Heart left ventricle (tissue), 16 donors: ENCODE measurements at places on chromosomes 6 and 20.

- DNase-seq = no peak
- no peaks in the 10 kb centered on the region for H3K27me3 ChIP-seq
- no peak overlapping the region for H3K4me3 ChIP-seq
These were observed 86.6 kb upstream of the TAB2 start for GRCh38 chr6:149230712-149231460.

DNA sequence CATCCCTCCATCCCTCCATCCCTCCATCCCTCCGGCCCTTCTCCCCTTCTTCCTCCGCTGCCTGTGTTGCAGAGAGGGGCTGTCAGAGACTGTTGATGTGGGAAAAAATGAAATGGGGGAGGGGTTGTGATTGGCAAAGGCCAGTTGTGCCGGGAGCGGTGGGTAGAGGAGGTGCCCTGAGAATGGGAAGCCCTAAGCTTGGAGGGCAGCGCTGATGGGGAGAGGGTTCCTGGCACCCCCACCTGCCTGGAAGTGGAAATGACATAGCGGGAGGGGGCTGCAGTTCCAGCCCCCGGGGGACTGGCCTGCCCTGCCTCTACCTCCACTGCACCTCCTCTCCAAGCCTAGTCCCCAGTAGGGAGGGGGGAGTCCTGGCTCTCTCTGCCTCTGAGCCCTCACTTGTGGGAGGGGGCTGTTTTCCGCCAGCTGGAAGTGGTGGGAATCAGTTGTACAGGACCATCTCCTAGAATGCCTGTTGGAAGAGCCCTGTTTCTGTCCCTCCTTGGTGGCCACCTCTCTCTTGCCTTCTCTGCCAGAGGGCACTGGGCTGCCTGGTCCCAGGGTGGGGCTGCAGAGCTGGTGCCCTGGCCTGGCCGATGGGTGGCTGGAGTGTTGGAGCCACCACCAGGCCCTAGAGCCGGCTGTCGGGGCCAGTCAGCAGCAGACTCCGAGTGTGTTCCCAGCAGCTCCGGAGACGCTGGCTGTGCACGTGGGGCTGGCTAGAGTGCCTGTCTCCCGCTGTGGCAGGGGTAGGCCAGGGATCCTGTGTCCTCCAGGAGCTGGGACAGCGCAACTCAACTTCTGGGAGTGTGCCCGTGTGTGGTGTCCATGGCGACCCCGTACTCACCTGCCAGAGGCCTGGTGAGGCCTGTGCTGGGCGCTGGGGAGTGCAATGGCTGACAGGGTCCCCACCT, 1.5 kb downstream of the DLGAP4 start:
- no peak overlapping the region for H3K4me3 ChIP-seq
- no peaks in the 10 kb centered on the region for H3K36me3 ChIP-seq
- peaks cover 90% of the 10 kb centered on the region for H3K27me3 ChIP-seq
- peaks cover 5% of the 10 kb centered on the region for H3K4me1 ChIP-seq
- H3K27ac ChIP-seq = no peak overlapping the region
- no peak for DNase-seq

- no peaks in the 10 kb centered on the region for H3K36me3 ChIP-seq
- H3K27ac ChIP-seq = no peak overlapping the region
- no peaks in the 10 kb centered on the region for H3K4me1 ChIP-seq
- H3K27me3 ChIP-seq = peaks cover 58% of the 10 kb centered on the region
- no peak for DNase-seq
- H3K4me3 ChIP-seq = no peak overlapping the region
These were observed 121.1 kb downstream of the FOXA2 start for GRCh38 chr20:22462975-22463914.

- DNase-seq = no peak
- H3K36me3 ChIP-seq = no peaks in the 10 kb centered on the region
- H3K27ac ChIP-seq = no peak overlapping the region
- H3K4me1 ChIP-seq = no peaks in the 10 kb centered on the region
- H3K27me3 ChIP-seq = no peaks in the 10 kb centered on the region
- H3K4me3 ChIP-seq = no peak overlapping the region
These were observed 46.2 kb upstream of the MDGA1 start for GRCh38 chr6:37743926-37744325.

DNA sequence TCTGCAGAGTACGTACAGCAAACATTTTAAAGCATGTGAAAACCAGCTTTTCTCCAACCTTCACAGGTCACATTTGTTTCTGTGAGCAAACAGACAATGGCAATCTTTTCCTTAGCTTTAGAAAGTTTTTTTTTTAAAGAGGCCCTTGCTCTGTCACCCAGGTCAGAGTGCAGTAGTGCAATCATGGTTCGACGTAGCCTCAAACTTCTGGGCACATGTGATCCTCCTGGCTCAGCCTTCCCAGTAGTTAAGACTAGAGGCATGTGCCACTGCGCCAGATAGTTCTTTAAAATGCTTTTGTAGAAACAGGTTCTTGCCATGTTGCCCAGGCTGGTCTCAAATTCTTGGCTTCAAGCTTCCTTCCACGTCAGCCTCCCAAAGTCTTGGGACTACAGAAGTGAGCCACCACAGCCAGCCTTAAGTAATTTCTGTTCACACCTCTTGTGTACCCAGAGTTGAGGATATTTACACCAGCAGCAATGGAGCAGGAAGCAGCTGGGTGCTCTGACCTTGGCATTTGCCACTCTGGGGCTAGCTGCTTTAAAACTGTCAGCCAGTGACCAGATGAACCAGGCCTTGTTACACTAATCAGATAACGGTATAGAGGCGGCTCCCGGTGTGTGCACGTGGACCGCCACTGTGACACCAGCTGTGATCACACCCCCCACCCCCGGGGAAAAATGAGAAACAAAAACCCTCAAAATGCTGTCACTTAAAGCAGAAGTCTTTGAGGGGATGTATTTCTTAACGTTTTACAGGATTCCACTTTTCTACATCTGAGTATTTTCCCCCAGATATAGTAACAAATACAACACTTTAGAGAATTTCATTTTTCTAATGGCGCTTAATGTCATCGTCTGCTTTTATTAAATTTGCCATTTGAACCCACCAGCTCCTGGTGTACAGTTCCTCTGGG, 71.3 kb downstream of the AKAP12 start:
- no peaks in the 10 kb centered on the region for H3K4me1 ChIP-seq
- H3K36me3 ChIP-seq = peaks cover 1% of the 10 kb centered on the region
- no peak overlapping the region for H3K4me3 ChIP-seq

- H3K4me1 ChIP-seq = peaks cover 15% of the 10 kb centered on the region
- no peak overlapping the region for H3K27ac ChIP-seq
- DNase-seq = no peak
- no peak overlapping the region for H3K4me3 ChIP-seq
These were observed 22.5 kb downstream of the SULF2 start for GRCh38 chr20:47762699-47763268.

DNA sequence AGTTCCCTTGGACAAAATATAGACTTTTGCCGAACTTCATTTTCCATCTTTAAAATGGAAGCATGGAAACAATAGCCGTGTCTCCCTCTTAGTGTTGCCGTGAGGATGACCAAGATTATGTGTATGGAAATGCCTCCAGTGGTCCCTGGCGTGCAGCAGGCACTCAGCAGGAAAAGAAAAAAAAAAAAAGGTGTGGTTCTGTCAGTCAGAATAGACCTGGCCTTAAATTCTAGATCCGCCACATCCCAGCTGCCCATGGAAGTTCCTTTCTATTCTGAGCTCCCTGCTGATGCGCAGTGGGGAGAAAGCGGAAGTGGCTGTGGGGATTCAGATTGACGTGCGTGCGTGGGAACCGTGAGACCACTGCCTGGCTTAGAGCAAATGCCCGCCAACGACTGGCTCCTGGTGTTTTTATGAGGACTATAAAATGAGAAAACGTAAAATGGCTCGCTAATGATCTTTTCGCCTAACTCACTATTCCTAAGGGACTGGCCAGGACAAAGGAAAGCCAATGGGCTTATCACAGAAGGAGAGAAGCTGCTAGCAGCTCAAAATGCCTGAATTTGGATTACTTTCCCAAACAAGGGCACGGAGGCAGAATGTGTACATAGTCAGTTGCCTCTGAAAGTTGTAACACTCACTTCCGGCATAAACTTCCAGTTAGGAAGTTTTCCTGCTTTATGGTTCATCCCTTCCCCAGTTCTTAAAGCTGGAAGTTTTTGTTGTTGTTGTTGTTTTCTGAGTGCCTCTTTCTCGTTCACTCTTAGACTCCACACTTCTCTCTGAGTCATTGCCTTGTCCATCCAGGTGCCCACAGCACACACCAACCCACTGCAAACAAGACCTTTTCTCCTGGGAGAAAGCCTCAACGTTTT, 11.4 kb upstream of the PDE10A start:
- no peaks in the 10 kb centered on the region for H3K4me1 ChIP-seq
- no peak overlapping the region for H3K27ac ChIP-seq
- DNase-seq = no peak
- H3K27me3 ChIP-seq = peaks cover 2% of the 10 kb centered on the region

GRCh38 chr6:154202339-154202738, 154.3 kb downstream of the IPCEF1 start:
- DNase-seq = no peak
- H3K27me3 ChIP-seq = no peaks in the 10 kb centered on the region
- H3K36me3 ChIP-seq = no peaks in the 10 kb centered on the region
- no peak overlapping the region for H3K27ac ChIP-seq
- no peaks in the 10 kb centered on the region for H3K4me1 ChIP-seq
- no peak overlapping the region for H3K4me3 ChIP-seq

GRCh38 chr6:129672881-129673631, 36.9 kb downstream of the ARHGAP18 start:
- no peaks in the 10 kb centered on the region for H3K4me1 ChIP-seq
- no peaks in the 10 kb centered on the region for H3K27me3 ChIP-seq
- no peaks in the 10 kb centered on the region for H3K36me3 ChIP-seq
- H3K4me3 ChIP-seq = no peak overlapping the region

DNA sequence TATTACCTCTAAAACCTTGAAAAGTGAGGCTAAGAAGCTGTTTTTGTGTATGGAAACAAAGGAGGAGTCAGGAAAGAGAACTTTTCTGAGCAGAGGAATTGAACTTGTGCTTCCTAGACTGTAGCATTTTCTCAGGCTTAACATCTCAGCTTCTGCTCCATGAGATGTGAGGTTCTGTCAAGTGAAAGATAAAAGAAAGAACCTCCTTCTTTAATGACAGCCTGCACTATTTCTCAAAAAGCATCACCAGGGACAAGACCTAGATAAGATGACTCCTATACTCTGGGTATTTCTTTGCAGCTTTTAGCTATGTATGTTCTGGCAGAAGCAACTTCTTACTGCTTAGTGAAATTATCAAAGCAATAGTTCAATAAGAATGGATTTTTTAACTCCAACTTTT, 87.6 kb upstream of the KCNQ5 start:
- no peak overlapping the region for H3K27ac ChIP-seq
- no peak overlapping the region for H3K4me3 ChIP-seq
- DNase-seq = no peak
- H3K27me3 ChIP-seq = no peaks in the 10 kb centered on the region
- no peaks in the 10 kb centered on the region for H3K36me3 ChIP-seq
- H3K4me1 ChIP-seq = no peaks in the 10 kb centered on the region

DNA sequence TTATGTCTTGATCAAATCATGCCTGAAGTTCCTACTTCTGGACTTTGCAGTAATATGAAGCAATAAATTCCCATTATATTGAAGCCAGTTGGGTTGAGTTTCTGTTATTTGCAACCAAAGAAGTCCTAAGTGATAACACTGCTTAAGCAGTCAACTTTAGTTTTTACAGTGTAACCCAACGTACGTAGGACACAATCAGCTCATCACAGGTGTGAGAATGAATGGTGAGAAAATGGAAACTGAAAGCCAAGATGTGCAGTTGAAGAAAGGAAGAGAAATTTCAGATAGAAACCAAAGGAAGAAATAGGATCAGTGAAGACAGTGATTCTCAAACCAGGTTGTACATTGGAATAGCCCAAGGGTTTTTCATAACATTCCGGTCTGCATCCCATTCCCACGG, 211.4 kb upstream of the ZFP64 start:
- H3K4me3 ChIP-seq = no peak overlapping the region
- DNase-seq = no peak
- no peaks in the 10 kb centered on the region for H3K27me3 ChIP-seq
- no peak overlapping the region for H3K27ac ChIP-seq
- H3K36me3 ChIP-seq = no peaks in the 10 kb centered on the region

DNA sequence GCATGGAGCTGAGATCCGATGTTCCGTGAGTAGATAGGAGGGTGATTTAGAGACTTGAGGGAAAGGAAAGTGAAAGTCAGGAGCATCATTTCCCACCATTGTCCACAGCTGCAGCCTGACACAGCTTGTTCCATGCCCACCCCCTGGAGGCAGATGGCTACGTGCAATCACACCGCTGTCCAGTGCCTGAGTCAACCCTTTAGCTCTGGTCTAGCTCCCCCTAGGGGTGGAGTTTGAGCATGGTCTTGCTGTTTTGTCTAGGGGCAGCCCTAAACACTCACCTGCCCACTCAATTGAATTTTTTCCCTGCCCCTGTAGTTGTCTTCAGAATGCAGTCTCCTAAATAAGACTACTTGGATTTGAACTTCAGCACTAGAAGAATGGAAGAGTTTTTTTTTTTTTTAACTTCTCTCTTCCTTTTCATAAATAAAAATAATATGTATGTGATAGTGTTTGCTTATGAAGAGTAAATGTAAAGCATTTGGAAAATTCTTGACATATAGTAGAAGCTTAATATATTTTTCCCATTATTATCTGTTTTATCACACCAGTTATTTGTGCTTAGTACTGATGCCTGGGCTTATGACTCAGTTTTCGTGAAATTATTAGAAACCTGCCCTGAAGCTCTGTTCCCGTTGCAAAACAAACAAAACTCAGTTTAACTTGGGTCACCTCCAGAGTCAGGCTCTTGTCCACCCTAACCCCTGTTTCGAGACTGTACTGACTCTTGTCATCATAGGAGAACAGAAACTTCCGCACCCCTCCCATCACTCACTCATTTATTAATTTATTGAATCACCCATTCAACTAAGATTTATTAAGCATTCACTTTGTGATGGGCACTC, 814.8 kb downstream of the MAFB start:
- peak; percentile 73 for DNase-seq
- H3K27me3 ChIP-seq = no peaks in the 10 kb centered on the region
- H3K4me3 ChIP-seq = no peak overlapping the region
- H3K4me1 ChIP-seq = no peaks in the 10 kb centered on the region
- no peaks in the 10 kb centered on the region for H3K36me3 ChIP-seq

DNA sequence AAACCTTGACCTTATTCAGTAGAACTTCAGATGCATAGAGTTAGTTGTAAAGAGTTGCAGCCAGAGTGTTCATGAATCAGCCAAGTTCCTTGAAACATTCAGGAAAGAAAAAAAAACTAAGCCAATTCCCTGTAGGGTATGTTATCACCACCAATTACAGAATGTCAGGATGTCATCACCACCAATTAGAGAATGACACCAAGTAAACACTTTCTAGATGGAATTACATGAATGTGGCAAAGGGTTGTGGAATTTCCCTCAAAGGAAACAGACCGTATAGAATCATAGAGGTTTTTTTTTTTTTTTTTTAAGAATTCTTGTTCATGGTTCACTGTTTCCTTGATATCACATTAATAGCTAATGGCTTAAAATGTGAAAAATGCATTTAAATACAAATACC, 472.1 kb upstream of the RNF217 start:
- H3K4me1 ChIP-seq = no peaks in the 10 kb centered on the region
- no peaks in the 10 kb centered on the region for H3K36me3 ChIP-seq
